Activated T-cell treated with anti-CD3 and anti-CD28 coated beads for 48 hours (primary cell): ENCODE measurements at places on chromosomes 1 and 21.

- no peak for DNase-seq
These were observed 37.0 kb upstream of the ATP1A1 start for GRCh38 chr1:116335850-116336624.

DNA sequence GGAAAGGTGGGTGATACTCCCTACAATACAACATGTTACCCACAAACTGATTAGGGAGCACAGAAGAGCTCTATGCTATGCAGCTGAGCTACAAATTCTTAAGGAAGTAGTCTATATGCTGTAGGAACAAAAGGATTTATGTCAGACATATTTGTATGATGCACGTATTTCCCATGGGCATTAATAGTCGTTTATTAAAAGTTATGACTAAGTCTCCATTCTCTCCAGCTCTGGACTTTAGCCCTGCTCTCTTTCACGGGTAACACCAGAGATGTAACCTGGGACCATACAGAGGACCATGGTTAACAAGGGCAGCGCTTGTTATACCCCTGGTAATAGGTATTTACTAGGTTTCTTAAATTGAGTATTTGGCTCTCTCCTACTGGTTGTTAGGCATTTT lies 168.2 kb upstream of the C1orf105 start:
- no peak for DNase-seq

GRCh38 chr1:212754193-212754592 lies 37.4 kb downstream of the NSL1 start:
- no peak for DNase-seq

DNA sequence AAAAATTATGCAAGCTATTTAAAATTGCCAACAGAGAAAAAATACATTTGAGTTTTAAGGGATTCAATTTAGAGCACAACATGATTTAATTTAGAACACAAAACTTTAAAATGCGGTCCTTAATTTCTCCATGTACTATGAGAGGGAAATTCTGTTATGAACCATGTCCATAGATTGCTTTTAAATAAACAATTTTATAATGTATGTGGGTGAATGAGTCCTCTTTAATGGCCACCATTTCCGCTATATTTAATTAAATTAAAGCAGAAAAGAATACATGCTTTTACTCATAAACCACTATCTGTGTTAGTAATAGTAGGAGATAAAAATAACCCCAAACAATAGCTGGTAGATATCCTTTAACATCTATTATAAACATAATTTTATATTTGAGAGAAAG lies 914.6 kb downstream of the LTN1 start:
- DNase-seq: no peak

- DNase-seq: no peak
These were observed 66.1 kb downstream of the HTR6 start for GRCh38 chr1:19730793-19731192.

GRCh38 chr1:79151006-79151796 lies 144.7 kb upstream of the ADGRL4 start:
- DNase-seq: no peak

GRCh38 chr1:9659328-9659727 lies 7.8 kb downstream of the PIK3CD start:
- no peak for DNase-seq
